ENCODE measurements at places on chromosomes 7 and 10.
A peak's percentile ranks its signal among the peaks of the same experiment; 100 is the strongest.

DNA sequence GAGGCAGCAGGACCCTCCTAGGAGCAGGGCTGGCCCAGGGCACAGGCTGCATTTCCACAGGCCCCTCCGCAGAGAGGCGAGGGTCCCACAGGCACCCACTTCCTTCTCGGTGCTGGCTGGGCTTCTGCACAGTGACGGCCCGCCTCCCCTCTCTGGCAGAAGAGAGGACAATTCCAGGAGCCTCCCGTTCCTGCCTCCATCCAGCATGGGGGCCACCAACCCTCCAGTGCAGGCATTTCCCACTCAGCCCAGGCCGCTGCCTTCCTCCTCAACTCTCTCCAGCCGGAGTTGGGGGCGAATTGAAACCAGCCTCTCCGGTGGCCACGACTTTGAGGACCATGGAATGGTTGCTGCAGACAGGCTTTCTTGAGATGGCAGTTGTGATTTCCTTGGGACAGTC, 125.0 kb upstream of the PPP2R2D start:
- DNase-seq = no peak

DNA sequence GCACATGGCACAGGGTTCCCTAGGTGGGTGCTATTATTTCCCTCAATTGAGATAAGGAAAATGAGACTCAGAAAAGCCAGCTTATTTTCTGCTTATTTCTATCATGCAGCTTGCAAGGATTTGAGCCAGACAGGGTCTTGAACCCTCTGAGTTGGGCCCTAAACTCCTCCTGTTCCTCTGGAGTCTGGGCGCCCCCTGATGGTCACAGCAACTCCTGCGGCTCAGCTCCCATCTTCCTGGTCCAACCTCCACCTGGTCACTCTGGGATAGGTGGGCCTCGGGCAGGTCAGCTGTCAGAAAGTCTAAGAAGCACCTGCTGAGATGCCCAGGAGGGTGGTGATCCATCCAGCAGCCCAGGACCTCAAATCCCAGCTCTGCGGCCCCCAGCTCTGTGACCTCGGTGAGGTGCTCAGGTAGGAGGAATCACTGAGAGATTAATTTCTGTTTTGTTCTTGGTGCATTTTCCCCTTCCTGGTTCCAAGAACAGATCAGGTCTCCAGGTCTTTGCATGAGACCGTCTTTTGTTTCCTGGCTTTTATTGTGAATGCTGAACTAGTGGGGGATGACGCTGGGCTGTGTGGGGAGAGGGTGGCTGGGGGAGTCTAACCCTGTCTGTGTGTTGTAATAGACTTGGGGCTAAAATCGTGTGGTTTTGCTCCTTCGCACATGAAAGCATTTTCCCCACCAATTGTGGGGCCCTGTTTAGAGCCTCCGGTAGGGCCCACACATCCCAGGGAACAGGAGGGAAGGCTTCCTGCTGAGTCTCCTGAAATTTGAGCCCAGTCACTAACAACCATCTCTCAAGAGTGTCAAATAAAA, 32.8 kb downstream of the TMEM130 start:
- peak; percentile 60 for DNase-seq

DNA sequence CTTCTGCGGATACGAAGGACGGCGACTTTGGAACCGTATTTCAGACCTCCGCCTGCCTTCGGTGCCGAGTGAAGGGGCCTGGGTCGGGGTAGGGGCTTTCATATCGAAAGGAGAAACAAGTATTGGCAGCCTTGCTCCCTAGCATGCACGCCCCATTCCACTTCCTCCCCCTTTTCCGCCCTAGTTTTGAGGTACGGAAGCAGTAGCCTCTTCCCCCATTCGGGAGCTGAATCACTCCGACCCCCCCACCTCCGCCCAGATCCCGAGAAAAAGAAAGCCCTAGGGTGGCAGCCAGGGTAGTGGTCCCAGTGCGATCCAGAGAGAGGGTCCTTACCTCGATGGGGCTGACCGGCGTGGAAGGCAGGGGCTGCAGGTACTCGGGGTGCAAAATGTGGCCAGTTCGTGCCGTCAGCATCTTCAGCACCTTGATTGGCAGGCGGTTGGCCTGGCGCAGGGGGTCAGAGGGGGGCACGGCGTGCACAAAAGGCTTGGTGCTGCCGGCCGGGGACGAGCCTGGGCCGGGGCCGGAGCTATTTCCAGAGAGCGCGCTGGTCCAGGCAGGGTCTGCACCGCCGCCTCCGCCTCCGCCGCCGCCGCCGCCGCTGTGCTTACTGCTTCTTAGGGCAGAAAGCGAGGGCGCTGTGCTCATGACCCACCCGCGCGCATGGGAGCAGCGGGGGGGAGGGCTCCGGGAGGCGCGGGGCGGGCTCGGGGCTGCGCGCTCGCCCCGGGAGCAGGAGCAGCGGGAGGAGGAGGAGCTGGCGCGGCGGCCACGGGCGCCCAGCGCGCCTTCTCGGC, 594 bp downstream of the ZNF503 start:
- DNase-seq = peak; percentile 36

- no peak for DNase-seq
These were observed 125.3 kb upstream of the RSU1 start for GRCh38 chr10:16942381-16943078.

DNA sequence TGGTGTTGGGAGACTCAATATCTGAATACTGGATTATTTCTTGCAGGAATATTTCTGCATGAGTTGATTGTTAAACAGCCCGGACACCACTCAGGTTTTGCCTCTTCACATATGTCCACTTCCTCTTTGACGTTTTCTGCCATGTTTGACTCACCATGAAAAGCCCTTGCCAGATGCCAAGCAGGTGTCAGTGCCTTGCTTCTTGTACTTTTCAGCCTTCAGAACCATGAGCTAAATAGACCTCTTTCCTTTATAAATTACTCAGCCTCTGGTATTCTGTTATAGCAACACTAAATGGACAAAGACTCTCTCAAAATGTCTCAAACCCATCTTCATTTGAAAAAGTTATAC, 24.7 kb upstream of the MACC1 start:
- no peak for DNase-seq

DNA sequence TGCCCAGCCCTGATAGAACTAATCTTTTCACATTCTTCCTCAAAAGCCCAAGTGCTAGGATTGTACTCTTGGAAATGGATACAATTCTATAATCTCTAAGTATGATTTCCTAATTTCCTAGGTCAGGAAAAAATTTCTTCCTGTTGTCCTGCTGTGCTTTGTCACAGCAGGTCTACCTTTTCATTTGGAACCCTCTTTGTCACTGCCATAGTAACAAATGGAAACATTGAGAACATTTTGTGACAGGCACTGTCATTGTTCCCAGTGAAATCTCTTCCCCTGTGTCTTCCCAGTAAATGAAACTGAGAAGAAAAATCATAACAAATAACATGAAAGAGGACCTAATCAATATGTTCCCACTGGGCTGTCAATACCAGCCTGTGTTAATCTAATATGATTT, 150.9 kb upstream of the KAT6B start:
- no peak for DNase-seq

DNA sequence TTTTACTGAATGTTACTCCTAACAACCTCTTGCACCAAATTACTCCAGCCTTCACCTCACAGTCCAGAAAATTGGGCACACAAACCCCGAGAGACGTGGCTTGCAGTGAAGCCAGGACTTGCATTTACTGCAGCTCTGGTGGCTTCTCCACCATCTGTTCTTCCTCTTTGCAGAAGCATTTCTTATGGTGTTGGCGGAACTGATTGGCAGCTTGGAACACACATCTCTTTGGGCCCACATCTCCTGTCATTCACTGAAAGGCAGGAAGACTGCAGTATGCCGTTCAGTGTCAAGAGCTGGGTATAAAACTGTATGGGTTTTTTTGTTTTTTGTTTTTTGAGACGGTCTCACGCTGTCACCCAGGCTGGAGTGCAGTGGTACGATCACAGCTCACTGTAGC, 38.3 kb upstream of the PRKAR1B start:
- DNase-seq = no peak

- DNase-seq = no peak
These were observed 34.1 kb upstream of the SLC26A3 start for GRCh38 chr7:107837145-107837512.

GRCh38 chr7:69871213-69871885, 273.1 kb downstream of the AUTS2 start:
- no peak for DNase-seq

DNA sequence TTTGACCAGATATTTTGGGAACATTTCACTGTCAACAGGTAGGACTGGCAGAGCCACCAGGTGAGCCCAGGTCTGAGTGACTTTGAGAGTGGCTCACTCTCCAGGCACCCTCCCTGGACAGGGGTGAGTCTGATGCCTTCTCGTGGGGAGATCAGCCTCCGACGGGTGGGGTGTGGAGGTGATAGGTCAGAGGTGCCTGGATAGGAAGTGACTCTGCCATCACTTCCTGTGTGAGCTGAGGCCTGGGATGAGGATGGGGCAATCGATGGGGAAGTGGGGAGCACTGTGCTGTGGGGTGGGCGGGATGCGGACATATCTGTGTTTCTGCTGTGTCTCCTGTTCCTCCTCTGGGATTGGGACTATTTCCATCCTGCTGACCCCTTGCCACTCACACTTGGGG, 34.6 kb downstream of the IFT22 start:
- no peak for DNase-seq
